ENCODE measurements at places on chromosomes 4 and X.

GRCh38 chr4:70935038-70935695, 33.0 kb downstream of the MOB1B start:
- DNase-seq = no peak

DNA sequence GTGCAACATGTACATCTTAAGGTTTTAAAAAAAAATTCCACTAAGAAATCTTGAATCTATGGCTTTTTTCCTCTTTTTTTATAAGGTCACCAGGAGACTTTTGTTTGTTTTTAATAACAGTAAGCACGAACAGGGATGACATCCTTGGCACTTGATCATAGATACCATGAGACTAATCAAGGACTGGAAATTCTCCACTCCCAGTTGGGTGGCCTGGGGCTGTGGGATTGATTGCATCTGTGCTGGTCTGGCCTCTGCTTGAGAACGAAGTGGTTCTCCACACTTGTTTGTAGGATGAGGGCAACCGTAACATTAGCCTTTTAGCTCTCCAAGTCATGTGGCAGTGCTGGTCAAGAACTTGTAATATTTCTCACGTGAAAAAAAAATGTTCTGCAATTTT, 35.4 kb downstream of the SNX25 start:
- no peak for DNase-seq

DNA sequence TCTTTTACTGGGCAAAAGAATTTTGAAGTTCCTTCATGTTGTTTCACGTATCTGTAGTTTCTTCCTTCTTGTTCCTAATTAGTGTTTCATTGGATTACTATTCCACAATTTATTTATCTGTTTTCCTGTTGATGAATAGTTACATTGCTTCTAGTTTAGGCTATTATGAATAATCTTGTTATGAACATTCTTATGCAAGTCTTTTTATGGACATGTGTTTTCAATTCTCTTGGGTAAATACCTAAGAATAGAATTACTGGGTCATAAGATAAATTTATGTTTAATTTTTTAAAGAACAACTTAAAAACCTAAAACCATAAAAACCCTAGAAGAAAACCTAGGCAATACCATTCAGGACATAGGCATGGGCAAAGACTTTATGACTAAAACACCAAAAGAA, 70.9 kb upstream of the RXFP1 start:
- no peak for DNase-seq

DNA sequence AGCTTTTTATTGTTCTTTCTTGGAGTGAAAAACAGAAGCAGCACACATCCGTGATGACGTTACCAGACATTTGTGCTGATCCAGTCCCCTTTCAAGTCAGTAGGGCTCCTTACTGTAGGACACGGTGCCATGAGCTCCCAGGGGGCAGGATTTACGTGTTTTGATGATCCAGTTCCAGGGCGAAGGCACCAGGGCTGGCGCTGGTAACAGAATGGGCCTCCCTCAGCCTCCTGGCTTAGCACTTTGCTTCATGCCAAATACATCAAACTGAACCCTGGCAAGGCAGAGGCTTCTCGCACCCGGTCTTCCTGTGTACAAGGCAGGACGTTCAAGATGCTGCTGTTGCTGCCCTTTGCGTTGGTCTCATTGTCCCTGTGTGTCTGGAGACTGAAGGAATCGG, 66.6 kb upstream of the PSAPL1 start:
- no peak for DNase-seq

- DNase-seq = no peak
Measured at GRCh38 chr4:187204389-187204918, 480.8 kb upstream of the FAT1 start.

DNA sequence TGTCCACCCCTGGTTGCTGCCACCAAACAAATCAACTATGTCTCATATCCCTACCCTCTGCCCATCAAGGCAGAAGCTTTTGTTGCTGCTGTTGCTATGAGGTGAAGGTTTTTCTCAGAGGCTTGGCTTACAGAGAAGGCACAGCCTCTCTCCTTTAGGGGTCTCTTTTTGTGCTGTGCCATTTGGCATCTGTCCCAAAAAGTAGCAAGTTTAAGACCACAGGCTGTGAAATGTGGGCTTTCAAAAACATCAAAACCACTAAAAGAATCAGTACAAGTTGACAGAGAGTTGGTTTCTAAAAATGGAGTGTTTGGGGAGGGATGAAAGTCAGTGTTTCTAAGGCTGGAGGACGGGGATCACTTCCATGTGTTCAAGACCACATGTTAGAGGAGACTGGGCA, 634.9 kb downstream of the BCOR start:
- no peak for DNase-seq
